ENCODE measurements at places on chromosomes 4 and X.

- DNase-seq, result no peak
These were observed 66.1 kb downstream of the KLHL4 start for GRCh38 chrX:87583679-87584078.

- no peak for DNase-seq
These were observed 79.1 kb downstream of the TECRL start for GRCh38 chr4:64330143-64330542.

- peak; percentile 45 for DNase-seq
These were observed 64.9 kb upstream of the SCOC start for GRCh38 chr4:140308366-140309123.

- DNase-seq, result no peak
These were observed 159.1 kb downstream of the AFF2 start for GRCh38 chrX:148659481-148659880.

DNA sequence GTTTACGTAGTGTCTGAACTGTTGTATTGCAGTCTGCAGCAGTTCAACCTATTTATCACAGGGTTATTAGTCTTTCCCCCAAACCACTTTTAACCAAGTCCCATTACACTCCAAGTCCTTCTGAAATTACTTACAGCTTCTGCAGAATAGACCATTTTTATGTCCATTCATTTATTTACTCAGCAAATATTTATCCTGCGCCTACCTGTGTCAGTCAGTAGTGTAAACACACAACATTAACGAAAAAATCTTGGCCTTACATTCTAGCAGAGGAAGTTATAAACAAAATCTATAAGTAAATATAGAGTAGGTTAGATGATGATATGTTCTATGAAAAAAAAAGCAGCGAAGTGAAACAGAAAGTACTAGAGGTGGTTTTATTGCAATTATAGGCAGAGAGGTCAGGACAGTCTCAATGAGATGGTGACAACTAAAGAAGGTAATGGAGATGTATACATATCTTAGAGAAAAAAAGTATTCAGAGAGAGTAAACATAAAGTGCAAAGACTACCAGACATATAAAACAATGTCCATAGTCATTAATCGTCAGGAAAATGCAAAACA is 534.7 kb downstream of the KCNIP4 start:
- DNase-seq, result no peak

GRCh38 chr4:163592212-163592611 is 97.7 kb downstream of the TMA16 start:
- DNase-seq, result no peak

- no peak for DNase-seq
These were observed 17.0 kb upstream of the AP1AR start for GRCh38 chr4:112214390-112215264.

GRCh38 chr4:176498617-176499256 is 179.0 kb downstream of the SPCS3 start:
- DNase-seq, result no peak

DNA sequence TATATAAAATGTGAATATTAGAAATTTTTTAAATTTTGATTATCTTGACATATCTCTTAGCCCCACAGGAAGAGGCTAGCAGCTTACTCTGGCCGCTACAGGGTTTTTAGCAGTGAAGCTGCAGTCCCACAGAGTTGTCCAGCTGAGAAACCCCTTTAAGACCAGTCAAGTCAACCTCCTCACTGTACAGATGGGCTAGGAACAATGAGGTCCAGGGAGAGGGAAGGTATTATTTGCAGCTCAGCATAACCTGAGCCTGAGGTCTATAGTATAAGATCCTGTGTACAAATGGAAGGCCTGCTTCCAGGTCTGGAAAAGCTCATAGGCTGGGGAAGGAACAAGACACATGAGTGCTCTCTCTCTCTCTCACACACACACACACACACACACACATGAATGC is 1.8 kb downstream of the VSIG4 start:
- DNase-seq, result no peak

DNA sequence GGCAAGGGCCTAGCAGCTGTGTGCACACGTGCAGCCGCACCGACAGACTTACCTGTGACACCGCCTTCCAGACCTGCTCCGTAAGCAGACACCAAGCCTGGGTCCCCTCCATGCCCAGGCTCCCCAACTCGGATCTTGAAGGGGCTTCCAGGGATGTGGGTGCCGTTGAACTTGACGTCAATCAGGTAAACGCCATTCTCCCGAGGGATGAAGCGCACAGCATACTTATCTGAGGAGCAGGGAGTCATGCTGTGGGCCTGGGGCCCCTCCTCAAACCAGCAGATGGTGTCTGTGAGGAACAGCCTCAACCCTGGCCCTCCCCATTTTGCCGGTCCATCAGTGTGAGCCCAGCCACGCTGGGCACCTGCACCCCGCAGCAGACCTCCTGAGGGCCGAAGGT is 24.5 kb downstream of the FLNA start:
- no peak for DNase-seq

Measured in NCI-H1436 treated with DMSO at 0.1 percent for 48 hours (cell line).